ENCODE measurements at places on chromosomes 3 and 15.
A peak's percentile ranks its signal among the peaks of the same experiment; 100 is the strongest.

DNA sequence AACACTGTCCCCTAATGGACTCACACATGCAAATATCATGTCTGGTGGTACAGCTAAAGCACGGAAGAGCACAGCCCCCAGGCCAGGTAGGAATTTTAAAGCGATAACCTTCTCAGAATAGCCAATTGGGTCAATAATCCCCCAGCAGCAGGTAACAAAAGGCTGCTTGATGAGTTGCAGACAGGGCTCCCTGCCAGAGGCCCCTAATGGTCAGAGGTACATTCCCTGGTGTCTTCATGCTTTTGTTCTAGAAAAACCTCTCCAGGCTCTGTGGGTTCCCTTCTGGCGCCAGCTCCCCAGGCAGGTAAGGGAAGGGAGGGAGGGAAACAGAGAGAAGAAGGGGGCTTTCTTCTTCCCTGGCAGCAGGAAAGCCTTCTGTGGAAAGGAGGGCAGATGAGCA lies 43.4 kb upstream of the PRTG start:
- DNase-seq = no peak

DNA sequence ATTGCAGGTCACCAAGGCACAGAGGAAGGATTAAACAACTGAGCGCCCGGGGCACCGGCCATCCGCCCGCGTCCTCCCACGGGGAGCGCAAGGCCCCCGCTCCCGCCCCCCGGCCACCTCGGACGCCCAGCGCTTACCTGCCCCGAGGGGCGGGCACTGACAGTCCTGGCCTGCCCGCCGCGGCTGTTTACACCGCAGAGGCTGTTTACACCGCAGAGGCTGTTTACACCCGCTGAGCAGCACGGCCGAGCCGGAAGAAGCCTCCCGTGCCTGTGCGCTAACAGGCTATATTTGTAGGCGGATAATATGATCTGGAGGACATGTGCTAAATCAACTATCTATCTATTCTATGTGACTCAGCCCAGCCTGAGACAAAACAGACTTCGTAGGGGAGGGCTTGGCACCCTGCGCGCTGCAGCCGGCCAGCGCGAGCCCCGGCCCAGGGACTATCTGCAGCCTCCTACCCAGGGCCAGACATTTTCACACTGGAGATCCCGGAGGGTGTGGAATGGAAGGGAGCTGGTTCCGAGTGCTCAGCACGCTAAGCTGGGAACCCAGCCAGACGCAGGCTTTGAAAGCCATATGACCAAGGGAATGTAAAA lies at the start of gene LRRC2:
Gene LRRC2, minus strand, starts transcription at position 263 of the 602 bp plus-strand sequence. CDS start 14,711 bp downstream, outside the sequence.
- peak; percentile 33 for DNase-seq

GRCh38 chr3:60064210-60065178 lies 1014.7 kb upstream of the CFAP20DC start:
- DNase-seq = peak; percentile 36

DNA sequence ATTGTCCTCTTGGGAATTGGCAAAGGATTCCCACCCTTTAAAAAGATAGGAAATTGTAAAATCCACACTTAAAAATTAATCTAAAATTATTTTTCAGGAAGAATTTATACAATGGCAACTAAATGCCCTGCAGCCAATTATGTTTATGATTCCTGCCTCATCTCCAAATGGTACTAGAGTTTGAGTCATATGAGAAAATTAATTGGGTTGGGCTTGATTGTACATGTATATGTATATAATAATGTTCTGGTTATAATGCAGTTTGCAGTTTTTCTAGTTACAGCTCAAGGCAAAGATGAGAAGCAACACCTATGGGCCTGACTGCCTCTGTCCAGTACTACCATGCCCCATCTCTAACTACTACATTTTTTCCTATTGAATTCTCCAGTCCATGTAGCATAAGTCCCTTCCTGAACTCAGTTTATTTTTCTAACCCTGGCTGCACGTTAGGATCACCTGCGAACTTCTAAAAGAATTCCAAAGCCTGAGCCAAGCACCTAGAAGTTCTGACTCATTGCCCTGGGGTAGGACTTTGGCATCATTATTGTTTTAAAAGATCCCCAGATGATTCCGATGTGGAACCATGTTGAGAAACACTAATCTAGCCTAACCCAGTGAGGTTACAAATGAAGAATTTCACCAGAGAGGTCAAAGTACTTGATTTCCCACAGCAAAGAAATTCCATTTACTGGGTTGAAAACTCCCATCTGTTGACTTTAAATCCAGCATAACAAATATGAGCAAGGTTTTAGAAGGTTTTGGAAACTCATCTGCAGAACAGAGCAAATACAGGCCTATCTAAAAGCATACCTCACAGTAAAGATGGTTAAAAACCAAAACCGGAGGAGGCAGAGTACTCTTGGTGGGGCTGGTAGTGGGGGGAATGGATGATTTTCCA lies 19.4 kb downstream of the TGFBR2 start:
- no peak for DNase-seq

- DNase-seq = no peak
Measured at GRCh38 chr3:19945534-19945933, 1.4 kb upstream of the RAB5A start.

DNA sequence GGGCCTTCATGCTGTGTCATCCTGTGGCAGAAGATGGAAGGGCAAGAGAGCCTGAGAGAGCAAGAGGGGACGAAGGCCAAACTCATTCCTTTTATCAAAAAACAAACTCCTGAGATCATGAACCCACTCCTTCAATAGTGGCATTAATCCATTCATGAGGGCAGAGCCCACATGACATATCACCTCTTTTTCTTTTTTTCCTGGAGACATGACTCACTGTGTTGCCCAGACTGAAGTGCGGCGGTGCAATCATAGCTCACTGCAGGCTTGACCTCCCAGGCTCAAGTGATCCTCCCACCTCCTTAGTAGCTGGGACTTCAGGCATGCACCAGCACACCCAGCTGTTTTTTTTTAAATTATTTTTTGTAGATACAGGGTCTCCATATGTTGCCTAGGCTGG lies 92.0 kb upstream of the RNU6-1 start:
- no peak for DNase-seq

DNA sequence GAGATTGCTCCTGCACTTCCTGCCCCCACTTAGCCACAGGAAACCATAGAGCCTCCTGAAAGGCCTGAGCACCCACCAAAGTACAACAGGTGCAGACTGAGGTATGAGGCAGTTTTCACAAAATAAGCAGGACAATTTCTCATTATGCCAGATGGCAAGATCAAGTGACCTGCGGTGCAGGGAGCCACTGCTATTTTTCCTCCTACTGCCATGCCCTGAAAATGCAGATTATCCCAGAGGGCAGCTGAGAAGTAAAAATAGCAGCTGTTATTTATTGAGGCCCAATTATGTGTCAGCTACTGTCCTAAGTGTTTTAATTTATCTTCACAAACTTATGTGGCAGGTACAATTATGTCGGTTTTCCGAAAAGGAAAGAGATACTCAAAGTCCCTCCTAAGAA lies 209.5 kb upstream of the ST8SIA2 start:
- no peak for DNase-seq

DNA sequence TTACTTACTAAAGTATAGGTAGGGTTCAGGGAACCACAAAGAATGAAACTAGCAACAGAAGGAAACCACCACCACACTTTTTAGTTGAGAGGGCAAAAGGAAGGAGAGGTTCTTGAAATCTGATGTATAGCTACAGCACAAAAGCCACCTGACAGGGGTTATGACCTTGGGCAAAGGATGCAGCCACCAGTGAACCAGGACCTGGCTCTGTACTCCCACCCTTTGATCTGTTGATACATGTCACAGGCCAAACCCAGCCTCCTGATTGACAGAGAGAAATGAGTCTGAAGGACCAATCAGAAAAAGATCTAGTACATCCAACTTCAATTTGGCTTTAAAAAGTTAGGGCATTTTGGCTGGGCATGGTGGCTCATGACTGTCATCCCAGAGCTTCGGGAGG lies 20.0 kb upstream of the BLM start:
- DNase-seq = no peak

DNA sequence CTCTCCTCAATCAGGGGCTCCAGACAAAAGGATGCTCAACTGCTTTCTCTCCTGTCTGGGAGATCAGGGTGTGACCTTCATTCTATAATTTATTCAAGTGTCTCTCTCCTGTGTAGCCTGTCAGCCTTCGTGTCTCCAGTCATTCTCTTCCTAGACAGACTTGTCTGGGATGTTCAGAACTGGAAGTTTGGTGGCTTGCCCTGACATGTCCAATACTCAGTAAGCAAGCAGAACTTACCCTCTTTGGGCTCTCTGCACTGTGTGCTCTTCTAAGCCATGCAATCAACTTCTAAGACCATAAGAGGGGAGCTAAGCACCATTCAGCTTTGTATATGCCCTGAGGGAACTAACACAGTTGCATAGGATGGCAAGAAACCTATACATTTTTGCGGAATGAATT lies 14.1 kb downstream of the ACKR2 start:
- DNase-seq = no peak

GRCh38 chr3:46936733-46937250 lies 39.8 kb downstream of the CCDC12 start:
- DNase-seq = peak; percentile 21

DNA sequence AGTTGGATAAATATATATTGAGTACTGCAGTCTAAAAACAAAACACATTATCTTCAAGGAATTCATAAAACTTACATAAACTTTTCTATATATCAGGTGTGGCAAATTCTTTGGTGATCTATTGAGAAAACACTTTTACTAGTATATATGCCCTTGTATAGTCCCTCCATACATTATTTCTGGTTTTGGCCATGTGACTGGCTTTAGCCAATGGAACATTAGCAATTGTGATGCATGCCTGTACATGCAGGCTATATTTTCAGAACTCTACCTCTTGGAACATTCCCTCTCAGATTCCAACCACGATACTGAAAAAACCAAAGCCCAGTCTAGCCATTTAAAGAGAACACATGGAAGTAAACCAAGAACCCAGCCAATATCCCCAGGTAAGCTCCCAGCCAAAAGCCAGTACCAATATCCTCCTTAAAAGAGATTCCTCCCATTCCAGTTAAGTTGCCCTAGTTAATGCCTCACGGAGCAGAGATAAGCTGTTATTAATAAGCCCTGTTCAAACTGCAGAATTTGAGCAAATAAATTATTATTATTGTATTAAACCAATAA lies 152.8 kb downstream of the NEK10 start:
- no peak for DNase-seq

DNA sequence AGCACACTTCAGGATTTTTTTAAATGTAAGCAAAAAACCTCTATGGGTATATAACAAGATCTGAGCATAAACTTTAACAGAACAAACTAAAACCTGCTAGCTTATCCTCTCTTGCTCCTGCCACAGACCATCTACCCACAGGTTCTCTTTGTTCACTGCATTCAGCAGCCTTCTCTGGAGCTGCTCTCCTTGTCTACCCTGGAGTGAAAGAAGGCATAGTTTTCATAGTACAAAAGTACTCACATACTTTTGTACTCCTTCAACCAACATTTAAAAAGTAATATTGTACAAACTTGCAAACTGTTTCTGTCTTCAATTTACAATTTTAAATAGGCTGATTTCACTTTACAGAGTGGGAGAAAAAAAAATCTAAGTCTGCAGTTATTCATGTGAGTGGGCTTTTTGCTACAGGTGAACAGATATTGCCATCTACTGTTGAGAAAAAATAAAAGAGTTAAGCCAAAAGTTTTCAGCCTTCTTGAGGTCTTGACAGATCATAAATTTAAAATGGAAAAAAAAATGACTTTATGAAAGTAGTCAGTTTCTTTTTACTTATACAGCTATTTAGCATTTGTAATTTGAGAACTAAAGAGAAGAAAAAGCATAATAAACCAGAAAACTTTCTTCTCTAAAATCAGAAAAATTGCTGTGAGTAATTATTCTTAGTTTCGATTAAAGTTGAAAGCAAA lies 20.4 kb downstream of the TERC start:
- no peak for DNase-seq

DNA sequence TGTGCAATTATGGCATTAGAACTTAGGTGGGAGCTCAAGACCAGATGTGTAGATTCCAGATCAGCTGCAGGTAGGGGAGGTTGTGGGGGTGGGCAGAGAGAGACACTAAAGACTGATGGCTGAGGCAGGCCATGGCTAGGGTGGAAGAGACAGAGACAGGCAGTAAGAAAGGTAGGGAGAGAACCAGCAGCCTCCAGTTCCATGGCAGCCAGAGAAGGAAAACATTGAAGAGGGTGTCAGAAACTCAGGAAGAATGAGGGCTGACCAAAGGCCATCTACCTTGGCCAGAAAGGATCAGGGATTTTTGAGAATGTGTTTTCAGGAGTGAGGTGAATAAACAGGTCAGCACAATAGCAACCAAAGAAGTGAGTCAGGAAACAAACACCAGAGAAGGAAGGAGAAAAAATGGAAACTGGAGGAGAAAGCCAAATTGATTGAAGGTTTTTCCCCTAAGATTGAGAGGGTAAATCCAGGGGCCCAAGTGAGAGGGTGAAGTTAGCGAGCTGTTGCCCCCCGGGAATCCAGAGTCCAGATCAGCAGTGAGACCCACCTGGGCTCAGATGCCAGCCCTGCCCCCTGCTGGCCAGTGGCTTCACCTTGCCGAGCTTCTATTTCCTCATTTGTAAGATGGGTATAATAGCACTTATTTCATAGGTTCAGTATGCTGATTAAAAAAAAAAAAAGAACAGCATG lies 41.0 kb downstream of the ABHD2 start:
- no peak for DNase-seq

GRCh38 chr3:168028086-168028485 lies 67.6 kb downstream of the GOLIM4 start:
- DNase-seq = no peak

DNA sequence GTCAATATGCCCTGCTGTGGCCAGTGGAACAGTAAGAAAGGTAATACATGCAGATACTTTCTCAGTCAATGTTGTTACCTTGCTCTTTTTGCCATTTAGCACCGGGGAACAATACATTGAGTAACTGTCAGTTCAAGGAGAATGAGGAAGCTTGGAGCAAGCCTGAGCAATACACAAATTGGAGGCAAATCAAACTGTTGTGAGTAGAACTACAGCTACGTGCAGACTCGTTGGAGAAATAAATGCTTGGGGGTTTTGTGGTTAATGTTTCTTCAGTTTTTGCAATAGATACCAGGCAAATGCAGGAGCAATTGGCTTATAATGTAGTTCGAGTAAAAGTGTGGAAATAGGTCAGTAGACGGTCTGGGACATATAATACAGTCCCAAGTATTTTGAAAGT lies 587.3 kb upstream of the ROBO1 start:
- no peak for DNase-seq

GRCh38 chr3:138332472-138333073 lies 2.9 kb upstream of the NME9 start:
- peak; percentile 25 for DNase-seq

DNA sequence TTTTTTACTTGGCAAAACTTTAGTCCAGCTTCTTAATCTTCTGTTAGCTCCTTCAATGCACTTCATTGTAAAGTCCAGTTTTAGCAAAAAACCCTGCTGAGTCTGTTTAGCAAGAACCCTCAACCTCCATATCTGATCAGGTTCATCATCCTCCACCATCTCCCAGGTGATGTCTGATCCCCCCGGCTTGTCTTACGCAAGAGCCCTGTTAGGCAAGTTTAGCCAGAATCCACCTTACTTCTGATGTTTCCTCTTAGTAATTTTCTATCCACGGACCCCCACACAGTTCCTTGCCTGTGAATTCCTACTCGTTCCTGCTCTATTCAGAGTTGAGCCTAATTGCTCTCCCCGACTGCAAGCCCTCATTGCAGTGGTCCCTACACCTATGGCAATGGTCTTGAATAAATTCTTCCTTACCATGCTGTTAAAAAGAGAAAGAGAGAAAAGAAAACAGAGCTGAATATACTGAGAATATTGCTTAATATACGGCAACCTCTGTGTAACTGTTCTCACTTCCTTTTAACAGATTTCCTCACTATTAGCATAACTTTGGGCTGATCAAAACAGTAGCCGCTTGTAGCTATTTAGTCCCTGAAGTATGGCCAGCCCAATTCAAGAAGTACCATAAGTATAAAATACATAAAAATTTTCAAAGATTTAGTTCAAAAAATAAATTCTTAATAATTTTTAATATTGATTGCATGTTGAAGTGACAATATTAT lies 78.7 kb upstream of the MME start:
- no peak for DNase-seq

GRCh38 chr15:27095886-27096624 lies 125.1 kb downstream of the GABRG3 start:
- DNase-seq = no peak

All from stromal cell of bone marrow (primary cell).